Osteoblast (primary cell): ENCODE measurements at places on chromosomes 5 and 9. TPM values are rescaled to one million over a fixed set of nuclear protein-coding genes. Genes with fewer than 3 reads are reported as not detected.

- no peaks in the 10 kb centered on the region for H3K27me3 ChIP-seq
- H3K4me3 ChIP-seq = no peak overlapping the region
- no peak for DNase-seq
- no peak overlapping the region for H3K27ac ChIP-seq
Measured at GRCh38 chr9:90726215-90726614, 75.4 kb upstream of the SYK start.

GRCh38 chr5:98791898-98792580, 18.6 kb downstream of the RGMB start:
- H3K4me1 ChIP-seq = peaks cover 53% of the 10 kb centered on the region
- H3K36me3 ChIP-seq = peaks cover 68% of the 10 kb centered on the region
- no peak for DNase-seq
- no peaks in the 10 kb centered on the region for H3K27me3 ChIP-seq

GRCh38 chr5:58455480-58455879, 4.4 kb downstream of the PLK2 start:
- H3K27me3 ChIP-seq = no peaks in the 10 kb centered on the region
- peak overlapping the region; percentile 87 for H3K27ac ChIP-seq
- H3K4me3 ChIP-seq = peak overlapping the region; percentile 87
- peaks cover 40% of the 10 kb centered on the region for H3K4me1 ChIP-seq
- H3K36me3 ChIP-seq = peaks cover 65% of the 10 kb centered on the region

DNA sequence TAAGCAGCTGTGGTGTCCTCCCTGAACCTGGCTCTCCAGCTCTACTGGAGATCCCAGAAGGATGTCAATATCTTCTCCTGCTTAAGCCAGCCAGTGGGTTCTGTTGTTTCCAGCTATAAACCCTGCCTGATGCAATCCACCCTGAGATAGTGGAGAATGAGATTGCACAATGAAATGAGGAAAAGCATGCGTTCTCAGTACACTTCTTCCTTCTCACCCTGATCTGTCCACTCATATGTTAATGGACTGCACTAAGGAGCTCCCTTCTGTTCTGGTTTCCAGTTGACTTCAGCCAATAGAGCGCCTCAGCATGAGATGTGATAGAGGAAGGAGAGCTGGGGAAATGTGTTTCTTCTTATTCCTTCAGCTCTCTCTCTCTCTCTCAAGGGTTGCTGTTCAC, 40.0 kb upstream of the CDH6 start:
- H3K4me3 ChIP-seq = no peak overlapping the region
- H3K27ac ChIP-seq = no peak overlapping the region

DNA sequence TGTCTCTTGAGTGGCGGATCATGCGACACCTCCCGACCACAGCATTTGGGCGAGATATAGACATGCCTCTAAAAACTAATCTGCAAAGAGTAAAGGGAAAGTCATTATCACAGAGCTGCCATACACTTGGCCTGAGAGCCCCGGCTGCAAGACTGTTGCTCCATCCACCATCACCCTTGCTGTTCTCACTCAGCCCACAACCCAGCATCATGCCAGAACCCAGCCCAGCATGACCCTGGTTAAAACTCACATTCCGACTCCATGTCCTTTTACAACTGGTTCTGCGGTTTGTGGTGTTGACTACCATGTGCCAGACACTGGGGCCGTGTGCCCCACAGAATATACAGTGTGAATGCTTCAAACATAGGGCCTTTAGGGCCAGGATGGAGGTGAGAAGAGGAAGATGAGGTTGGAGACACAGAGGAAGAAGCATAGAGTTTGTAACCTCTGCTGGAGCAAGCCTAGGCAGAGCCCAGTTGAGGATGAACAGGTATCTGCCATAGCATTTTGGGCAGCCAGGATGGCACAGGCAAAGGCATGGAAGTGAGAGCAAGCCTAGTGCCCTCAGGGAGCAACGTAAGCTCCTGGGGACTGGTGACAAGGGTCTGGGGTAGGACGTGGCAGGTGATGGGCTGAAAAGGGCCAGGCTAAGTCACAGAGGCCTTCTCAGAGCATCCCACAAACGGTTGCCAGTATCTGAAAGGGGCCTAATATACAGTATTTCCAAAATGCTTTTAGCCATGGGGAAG, 37.5 kb upstream of the SMU1 start:
- H3K27me3 ChIP-seq = no peaks in the 10 kb centered on the region
- no peak overlapping the region for H3K4me3 ChIP-seq
- no peak overlapping the region for H3K27ac ChIP-seq
- H3K4me1 ChIP-seq = peaks cover 16% of the 10 kb centered on the region
- H3K36me3 ChIP-seq = peaks cover 60% of the 10 kb centered on the region

The PCDHA1 gene
- total RNA-seq = not detected in 2 replicates
